Hematopoietic multipotent progenitor cell treated with erythropoietin and hydrocortisone succinate and interleukin-3 and kit ligand, for 6 days (in vitro differentiated cells): ENCODE measurements at places on chromosomes 4 and X.

DNA sequence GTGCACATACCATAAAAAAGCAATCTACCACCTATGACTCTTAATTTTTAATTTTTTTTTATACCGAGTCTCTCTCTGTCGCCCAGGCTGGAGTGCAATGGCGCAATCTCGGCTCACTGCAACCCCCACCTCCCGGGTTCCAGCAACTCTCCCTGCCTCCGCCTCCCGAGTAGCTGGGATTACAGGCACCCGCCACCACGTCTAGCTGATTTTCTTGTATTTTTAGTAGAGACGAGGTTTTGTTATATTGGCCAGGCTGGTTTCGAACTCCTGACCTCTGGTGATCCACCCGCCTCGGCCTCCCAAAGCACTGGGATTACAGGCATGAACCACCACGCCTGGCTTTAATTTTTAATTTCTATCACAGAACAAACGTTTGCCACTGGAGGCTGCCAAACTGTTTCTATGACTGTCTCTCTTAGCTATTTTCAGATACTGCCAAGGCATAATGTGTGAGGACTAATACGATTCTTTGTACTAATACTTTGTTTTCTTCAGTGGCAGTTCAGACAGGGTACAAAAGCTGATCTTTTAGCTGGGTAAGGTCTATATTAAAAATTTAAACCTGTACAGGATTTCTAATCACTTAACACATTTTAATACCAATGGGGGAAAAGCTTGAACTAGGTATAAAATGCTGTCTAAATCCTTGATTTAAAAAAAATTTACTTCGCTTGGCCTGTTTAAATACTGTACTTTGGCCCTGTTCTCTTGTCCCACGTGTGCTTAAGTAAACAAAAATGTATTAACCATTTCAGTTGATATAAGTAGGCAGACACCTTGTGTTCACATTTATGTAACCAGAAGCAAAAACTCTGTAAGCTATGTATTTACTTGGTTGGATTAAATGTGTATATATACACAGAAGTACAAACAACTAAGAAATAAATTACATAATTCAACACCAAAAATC lies 2.3 kb downstream of the PGRMC2 start:
- no peak for DNase-seq

- DNase-seq = no peak
Measured at GRCh38 chr4:61994036-61994435, 793.9 kb downstream of the ADGRL3 start.

DNA sequence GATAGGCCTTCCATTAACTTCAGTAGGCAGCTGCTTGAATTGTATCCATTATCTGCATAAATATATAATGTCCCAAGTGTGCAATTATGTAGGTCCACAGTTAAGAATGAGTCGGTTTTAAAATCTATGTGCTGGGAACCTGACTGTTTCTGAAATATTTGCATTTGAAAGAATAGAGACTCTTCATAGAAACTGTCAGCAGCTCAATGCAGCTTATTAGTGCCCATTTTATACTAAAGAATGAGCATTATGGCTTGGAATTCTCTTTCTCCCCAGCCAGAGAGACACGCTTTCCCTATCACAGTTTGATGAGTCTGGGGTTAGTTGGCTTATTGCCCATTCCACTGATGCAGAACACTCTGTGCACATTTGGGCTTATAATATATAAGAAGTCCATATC lies 202.0 kb upstream of the PCDH7 start:
- no peak for DNase-seq

DNA sequence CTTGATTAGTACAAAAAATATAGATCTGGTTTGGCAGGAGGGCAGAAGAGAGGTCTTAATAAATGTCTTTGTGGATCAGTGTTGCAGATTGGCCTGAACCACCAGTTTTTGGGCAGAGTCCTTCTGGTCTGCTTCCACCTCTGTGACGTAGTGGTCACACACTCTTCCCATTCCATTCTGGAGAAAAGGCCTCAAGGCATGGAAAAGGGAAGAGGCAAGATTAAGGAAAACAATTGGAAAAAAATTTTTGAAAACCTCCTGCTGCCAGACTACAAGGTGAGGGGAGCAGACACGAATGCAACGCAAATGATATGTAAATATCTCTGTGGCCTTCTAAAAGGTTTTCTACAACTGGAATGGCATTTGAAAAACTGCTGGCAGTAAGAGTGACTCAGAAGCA lies 24.3 kb upstream of the FAM47C start:
- no peak for DNase-seq

- DNase-seq = no peak
Measured at GRCh38 chr4:104743215-104743653, 248.5 kb upstream of the CXXC4 start.

DNA sequence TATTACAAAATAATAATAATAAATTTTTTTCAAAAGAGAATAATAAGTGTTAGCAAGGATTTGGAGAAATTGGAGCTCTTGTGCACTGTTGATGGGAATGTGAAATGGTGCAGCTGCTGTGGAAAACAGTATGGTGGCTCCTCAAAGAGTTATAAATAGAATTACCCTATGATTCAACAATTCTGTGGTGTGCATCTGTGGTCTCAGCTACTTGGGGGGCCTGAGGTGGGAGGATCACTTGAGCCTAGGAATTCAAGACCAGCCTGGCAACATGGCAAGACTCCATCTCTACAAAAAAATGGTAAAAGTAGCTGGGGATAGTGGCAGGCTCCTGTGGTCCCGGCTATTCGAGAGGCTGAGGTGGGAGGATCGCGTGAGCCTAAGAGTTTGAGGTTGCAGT lies 19.6 kb downstream of the MND1 start:
- DNase-seq = no peak

GRCh38 chr4:15521442-15522039 lies 51.9 kb downstream of the CC2D2A start:
- DNase-seq = no peak

DNA sequence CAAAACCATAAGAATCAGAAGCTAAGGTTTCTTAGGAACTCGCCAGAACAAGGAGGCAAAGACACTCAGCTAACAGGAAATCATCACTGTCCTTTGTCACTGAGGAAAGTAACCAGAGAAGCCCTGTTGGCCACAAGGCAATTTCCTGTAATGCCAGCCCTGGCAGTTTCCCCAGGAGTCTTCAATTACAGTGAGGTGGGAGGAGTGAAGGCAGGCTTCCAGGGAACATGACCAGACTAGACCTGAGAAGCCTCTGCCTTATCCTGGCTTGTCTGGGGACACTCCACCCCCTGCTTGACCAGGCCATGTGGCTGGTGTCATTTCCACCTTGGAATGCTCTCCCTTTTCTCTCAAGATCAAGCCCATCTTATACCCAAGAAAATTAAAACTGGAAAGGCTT lies 125.3 kb downstream of the COL4A6 start:
- no peak for DNase-seq

DNA sequence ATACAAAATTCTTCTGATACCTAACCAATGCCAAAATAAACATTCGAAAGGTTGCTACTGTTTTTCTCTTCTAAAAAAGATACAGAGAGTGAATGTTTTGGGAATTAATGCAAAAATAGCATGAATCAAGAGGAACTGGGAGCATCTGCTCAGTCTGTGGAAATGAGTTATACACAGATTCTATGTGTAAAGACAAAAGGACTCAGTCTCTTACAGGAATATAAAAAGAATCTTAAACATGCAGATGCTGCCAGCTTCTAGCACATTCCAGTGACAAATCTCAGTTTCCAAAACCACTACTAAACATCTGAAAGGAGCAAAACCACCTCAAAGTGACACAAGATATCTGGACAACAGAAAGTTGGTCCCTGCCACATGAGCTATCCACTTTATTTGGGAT lies 55.0 kb downstream of the PAPSS1 start:
- DNase-seq = no peak

DNA sequence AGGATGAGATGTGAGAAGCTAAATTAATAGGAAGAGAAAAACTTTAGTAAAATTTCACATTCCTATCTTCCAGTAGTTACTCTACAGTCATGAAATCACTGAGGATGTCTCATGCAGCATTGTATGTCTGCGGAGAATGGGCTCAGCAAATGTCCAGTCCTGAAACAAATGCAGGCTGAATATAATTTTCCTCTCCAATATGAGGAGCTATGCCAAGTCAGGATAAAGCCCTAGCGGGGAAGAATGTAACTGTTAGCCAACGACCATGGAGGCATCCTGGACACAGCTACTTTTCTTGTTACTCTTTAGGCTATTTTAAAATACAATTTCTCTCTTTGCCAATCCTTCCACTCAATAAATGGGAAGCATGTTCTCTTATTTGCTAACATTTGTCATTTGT lies 127.7 kb downstream of the PRKX start:
- DNase-seq = no peak

- peak; percentile 34 for DNase-seq
Measured at GRCh38 chr4:163111588-163111987, 55.1 kb downstream of the NAF1 start.

GRCh38 chr4:172042714-172043114 lies 229.5 kb downstream of the GALNTL6 start:
- DNase-seq = peak; percentile 29

- DNase-seq = no peak
Measured at GRCh38 chr4:52932591-52933470, 70.7 kb downstream of the RASL11B start.

GRCh38 chr4:7040765-7041164 lies 2.4 kb upstream of the TADA2B start:
- no peak for DNase-seq

GRCh38 chr4:139625482-139625881 lies 40.1 kb upstream of the MGST2 start:
- no peak for DNase-seq

GRCh38 chr4:173503330-173504180 lies 26.5 kb downstream of the HAND2 start:
- DNase-seq = no peak

GRCh38 chr4:10082047-10082446 lies 34.6 kb downstream of the WDR1 start:
- no peak for DNase-seq

- DNase-seq = no peak
Measured at GRCh38 chrX:149037281-149037870, 467.7 kb downstream of the IDS start.

GRCh38 chr4:183905081-183905592 lies at the start of gene STOX2:
Gene STOX2, plus strand, starts transcription at chr4:183905307. Its CDS starts 1,484 bp downstream, at chr4:183906791.
- DNase-seq = peak; percentile 26

DNA sequence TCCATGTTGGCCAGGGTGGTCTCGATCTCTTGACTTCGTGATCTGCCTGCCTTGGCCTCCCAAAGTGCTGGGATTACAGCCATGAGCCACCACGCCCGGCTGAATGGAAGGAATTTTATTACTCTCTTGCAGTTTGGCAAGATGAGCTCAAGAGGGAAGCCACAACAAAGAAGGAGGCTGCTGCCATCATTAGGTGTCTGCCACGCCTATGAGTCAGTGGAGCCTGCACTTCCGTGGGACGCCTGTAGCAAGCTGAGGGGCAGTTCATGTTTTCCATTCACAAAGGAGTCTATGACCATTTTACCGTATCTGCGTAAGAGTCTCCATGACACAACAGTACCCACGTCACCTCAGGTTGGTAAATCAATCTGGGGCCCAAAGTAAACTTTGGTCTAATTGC lies 51.2 kb upstream of the CHRNA9 start:
- DNase-seq = peak; percentile 16

- DNase-seq = no peak
Measured at GRCh38 chrX:28675173-28675572, 87.9 kb downstream of the IL1RAPL1 start.

DNA sequence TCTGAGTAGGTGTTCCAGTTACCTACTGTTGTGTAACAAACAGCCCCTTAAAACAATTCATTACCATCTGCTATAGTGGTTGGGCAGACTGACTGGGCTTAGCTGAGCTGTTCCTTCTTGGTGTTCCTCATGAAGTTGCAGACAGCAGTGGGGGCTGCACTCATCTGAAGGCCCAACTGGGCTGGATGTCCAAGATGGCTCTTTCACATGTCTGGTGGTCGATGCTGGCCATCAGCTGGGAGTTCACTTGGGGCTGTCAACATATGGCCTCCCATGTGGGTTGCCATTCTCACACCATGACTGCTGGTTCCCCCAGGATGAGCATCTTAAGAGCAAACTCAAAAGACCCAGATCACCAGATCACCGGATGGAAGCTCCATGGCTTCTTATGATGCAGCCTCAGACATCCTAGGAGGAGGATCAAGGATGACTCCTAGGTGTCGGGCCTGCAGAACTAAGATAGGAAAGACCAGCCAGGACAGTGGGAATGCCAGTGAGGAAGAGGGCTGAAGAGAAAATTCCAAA lies 34.3 kb upstream of the PPP2R2C start:
- no peak for DNase-seq

DNA sequence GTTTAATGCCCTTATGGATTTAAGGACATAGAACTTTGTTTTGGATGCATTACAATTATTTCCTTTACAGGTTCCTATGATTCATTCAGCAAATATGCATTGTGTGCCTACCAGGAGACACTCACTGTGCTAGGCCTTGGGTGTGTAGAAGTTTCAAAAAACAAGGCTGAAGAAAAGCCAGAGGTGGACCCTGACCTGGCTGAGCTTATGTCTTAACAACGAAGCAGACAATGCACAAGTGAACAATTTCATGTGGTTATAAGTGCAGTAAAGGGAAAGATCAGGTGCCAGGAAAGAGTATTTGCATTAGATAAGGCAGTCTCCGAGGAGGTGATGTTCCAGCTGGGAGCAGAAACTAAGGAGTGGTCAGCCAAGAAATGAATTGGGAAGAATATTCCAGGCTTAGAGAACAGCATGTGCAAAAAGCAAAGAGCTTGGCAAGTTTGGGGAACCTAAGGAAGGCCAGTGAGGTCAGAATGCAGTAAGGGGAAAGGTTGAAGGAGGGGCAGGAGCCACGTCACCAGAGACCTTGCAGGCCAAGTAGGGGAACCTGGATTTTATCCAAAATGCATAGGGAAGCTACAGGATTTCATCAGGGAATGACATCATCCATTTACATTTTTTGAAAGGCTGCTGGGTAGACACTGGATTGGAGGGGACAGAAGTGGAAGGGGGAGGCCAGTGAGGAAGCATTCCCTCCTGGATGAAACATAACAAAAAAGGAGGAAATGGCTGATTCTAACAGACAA lies 193.6 kb downstream of the SOWAHB start:
- DNase-seq = no peak

GRCh38 chr4:180394312-180394711 lies 1848.9 kb upstream of the TENM3 start:
- DNase-seq = peak; percentile 41

- no peak for DNase-seq
Measured at GRCh38 chr4:113049421-113050370, at the start of gene ANK2. Gene ANK2, plus strand, starts transcription at chr4:113049653. Its CDS starts 76 bp downstream, at chr4:113049729.

- DNase-seq = peak; percentile 83
Measured at GRCh38 chr4:40672528-40673522, 43.2 kb upstream of the RBM47 start.

GRCh38 chr4:59969909-59970308 lies 1230.2 kb upstream of the ADGRL3 start:
- DNase-seq = no peak
